ENCODE measurements at places on chromosomes 16 and 17.

- no peak for DNase-seq
Observed at GRCh38 chr17:63365366-63366240, 80.5 kb downstream of the CYB561 start.

- peak; percentile 78 for DNase-seq
Observed at GRCh38 chr17:82212331-82213250, at the start of gene CCDC57. Gene CCDC57 (minus strand): TSS chr17:82212842. CDS start chr17:82201944, 10,898 bp downstream.

DNA sequence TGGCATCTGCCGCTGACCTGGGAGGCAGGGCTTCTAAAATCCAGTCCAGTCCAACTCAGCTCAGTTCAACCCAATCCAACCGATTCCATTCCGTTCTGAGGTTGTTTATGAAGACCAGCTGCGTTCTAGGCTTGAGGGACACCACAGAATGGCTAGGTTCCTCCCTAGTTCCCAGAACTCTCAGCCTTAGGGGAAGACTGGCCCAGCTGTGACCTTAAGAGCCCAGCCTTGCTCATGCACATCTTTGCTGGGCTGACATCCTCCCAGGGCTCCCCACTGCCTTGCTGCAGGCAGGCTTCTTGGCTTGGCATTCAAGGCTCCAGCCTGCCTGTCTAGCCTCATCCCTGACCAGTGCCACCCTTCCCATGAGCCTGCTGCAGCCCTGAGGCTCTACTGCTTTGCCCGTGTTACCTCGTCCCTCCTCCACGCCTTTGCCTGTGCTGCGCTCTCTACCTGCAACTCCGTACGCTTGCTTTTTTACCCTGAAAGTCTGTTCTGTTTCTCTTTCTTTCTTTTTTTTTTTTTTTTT lies 7.9 kb downstream of the SLC12A3 start:
- DNase-seq, result no peak

DNA sequence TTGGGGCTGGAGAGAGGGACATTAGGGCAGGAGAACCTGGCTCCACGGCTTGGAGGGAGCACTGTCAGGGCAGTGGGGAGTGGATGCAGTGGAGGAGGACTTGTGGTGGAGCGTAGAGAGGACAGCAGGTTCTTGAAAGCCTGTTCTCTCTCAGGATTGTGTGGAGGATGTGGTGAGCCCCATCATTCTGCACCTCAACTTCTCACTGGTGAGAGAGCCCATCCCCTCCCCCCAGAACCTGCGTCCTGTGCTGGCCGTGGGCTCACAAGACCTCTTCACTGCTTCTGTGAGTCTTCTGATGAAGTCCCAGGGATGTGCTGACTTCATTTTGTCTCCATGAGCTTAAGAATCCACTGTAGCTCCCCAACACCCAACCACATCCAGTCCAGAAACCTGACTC lies 13.5 kb downstream of the COX6A2 start:
- DNase-seq, result no peak

DNA sequence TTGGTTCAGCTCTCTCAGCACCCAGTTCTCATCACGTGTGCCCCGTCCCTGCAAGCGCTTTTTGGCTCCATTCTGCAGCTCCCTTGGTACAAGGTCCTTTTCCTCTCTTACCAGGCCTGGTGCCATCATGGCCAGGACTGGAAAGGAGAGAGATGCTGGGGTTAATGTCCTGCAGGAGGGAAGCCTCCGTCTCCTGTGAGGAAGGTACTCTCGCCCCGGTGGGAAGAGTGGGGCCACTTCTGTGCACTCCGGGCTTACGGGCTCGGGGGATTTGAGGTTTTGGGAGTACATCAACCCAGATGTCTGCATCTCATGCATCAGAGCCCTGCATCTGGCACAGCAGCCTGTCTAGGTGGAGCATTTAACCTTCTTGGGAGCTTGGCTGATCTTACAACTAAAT lies 10.1 kb downstream of the CTRB2 start:
- DNase-seq, result no peak

- no peak for DNase-seq
Observed at GRCh38 chr16:65010125-65010524, 111.7 kb downstream of the CDH11 start.

DNA sequence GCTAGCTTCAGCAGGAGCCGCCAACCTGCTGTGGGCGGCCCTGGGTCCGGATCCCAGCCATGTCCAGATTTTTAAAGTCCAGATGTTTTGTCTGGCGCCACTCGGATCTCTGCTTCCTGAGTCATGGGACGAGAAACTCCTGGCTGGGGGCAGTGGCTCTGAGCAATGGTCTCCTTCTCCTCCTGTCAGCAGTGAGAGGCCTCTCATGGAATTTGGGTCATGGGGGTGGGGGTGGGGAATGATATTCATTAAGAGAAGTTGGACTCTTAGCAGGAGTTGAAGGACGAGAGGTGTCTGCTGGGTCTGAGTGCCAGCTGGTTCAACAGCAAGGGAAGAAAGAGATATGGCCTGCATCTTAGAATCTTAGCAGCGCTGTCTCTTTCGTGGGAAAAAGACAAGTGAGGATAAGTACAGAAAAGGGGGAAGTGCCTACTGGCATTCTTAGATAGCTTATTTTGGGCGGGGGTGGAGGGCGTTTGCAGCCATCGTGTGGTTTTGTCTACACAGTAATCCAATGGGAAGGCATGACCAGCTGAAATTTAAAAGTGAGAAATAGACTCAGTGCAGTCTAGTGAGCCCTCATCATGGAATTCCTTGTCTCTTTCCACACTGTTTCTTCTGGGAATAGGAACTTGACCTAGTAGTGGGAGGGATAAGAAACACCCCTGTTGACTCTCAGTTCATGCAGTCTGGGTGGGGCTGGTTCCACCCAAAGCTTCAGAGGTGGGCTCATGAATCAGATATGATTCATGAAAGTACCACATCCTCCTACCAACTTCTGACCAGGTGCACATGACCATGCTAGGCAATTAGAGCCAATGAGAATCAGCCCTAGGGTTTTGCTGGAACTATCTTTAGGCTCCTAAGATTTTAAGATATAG lies 80.5 kb downstream of the MYH13 start:
- no peak for DNase-seq

- no peak for DNase-seq
Observed at GRCh38 chr17:44061446-44061845, 5.0 kb downstream of the LSM12 start.

GRCh38 chr17:68854452-68854851 lies 100.7 kb downstream of the ABCA8 start:
- DNase-seq, result no peak

DNA sequence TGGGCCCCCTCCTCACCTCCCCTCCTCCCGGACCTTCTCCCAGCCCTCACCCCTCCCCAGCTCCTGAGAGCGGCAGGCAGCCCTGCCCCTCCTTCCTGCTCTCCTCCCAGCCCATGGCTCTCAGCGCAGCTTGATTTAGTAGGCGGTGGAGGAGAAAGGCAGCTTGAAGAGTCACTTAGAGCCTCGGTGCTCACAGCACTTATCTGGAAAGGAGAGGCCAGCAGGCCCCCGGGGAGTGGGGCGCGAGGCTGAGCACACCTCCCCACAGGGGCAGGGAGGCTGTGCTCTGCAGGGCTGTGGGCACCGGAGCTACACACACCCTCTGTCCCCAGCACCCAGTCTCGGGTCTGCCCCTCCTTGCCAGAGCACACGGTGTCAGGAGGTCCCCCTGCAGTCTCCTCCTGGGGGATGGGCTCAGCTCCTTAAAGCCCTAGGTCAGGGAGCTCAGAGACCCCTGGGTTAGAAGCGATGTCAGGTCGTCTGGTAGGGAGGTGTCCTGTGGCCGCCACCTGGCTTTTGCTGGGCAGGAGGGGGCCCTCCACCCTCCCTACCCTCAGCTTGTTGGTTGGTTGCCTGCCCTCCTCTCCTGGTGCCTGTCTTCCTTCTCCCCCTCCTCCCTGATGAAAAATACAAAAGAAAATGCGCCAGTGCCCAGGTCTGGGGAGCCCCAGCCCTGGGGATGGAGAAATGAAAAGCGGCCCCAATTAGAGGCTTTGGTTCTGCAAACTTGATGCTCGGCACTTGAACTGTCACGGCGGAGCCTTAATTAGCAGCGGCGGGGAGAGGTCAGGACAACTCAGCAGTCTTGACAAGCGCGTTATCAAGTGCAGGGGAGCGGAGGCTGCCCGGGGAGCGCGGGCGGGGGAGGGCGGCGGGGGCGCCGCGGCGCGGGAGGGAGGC lies 151.1 kb upstream of the GSE1 start:
- DNase-seq, result peak; percentile 82

- peak; percentile 62 for DNase-seq
Observed at GRCh38 chr17:38982858-38983746, 15.9 kb upstream of the FBXO47 start.

GRCh38 chr16:52068447-52069074 lies 478.4 kb downstream of the TOX3 start:
- peak; percentile 63 for DNase-seq

DNA sequence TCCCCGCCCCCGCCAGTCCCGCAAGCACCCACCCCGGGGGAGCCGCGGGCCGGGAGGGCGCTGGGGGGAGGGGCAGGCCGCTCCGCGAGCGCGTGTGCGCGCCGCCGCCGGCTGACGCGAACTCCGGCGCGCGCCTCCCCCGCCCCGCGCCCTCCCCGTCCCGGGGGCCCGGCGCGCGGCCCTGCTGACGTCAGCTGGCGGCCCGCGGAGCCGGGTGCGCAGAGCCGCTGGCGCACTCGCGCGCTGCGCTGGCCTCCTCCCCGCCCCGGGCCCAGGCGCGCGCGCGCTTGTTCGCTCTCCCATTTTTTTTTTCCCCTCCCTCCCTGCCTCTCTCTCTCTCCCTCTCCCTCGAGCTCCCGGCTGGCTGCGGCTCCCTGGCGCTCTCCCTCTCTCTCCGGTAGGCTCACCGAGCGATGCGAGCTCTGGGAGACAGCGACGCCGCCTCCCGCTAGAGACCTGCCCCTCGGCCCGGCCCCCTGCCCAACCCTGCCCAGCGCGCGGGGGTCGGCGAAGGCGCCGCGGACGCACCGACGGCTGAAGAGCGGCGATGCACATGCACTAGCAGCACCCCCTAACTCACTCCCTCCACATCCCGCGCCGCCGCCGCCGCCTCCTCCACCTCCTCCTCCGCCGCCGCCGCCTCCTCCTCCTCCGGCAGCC lies at the start of gene GNAO1:
Gene GNAO1 (plus strand): TSS at position 334 of the 660 bp plus-strand sequence. CDS start 747 bp downstream, outside the sequence.
- DNase-seq, result peak; percentile 81

- peak; percentile 73 for DNase-seq
Observed at GRCh38 chr17:43021741-43022512, at the start of gene VAT1. Gene VAT1 (minus strand): TSS chr17:43022385. CDS start chr17:43022322, 63 bp downstream.

DNA sequence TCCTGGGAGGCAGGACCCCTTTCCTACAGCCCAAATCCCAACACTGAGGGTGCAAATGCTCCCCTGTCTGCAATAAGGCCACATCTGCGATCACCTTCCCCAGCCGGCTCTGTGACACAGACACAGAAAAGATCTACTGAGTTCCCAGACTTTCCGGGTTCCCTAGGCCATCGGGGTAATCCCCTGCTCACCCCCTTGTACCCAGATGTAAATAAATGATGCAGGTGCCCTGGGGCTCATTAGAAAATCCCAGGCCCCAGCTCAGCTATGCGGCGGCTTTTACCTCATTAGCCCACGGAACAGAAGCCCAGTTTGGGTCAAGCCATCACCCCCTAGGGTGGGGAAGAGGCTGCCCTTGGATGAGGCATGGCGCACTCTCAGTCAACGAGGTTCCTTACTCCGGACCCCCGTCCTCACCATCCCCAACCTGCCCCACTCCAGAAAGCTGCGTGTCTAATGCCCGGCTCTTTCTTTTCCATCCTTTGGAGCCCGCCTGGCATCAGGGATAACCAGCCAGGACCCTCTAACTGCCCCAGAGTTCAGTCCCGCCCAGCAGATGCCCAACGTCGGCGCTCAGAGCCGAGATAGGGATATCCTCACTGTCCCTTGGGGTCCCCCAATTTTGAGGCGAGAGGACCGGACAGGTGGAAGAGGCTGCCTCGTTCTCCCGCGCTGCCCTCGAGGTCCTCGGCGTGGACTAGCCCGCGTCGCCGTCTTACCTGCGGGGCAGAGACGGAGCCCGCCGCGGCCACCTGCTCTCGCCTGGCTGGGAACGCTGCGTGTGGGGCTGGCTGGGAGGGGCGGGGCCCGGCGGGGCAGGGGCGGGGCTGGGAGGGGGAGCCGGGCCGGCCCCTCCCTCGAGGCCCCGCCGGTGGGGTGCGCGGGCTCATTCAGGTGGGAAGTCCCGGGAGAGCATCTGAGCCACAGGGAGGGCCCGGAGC lies at the start of gene ZNF385C:
Gene ZNF385C (minus strand): TSS at position 783 of the 941 bp plus-strand sequence. CDS start 35,417 bp downstream, outside the sequence.
- peak; percentile 3 for DNase-seq

- DNase-seq, result no peak
Observed at GRCh38 chr17:9240659-9241370, 219.5 kb downstream of the NTN1 start.

DNA sequence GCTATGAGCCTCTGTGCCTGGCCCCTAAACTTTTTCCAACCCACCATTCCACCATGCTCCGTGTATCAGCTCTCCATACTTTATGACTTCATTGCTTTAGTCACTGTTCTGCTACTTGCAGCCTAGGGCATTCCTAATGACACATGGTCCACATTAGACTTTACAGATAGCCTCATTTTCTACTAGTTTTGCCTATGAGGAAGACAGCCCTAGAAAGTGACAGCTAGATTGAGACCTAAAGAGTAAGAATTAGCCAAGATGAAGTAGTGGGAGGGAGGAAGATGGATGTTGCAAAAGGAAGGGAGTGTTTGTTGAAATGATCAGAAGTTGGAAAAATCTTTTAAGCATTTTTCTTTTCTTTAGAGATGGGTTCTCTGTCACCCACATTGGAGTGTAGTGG lies 11.0 kb downstream of the C16orf54 start:
- DNase-seq, result no peak

DNA sequence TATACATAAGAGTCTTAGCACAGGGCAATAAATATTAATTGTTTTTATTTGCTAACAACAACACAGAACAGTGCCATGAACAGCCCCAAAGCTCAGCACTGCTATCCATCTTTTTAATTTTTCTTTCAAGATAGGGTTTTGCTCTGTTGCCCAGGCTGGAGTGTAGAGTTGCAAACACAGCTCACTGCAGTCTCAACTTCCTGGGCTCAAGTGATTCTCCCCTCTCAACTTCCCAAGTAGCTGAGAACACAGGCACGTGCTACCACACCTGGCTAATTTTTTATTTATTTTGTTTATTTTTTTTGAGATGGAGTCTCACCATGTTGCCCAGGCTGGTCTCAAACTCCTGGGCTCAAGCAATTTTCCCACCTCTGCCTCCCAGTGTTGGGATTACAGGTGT lies 47.6 kb upstream of the AKAP1 start:
- no peak for DNase-seq

DNA sequence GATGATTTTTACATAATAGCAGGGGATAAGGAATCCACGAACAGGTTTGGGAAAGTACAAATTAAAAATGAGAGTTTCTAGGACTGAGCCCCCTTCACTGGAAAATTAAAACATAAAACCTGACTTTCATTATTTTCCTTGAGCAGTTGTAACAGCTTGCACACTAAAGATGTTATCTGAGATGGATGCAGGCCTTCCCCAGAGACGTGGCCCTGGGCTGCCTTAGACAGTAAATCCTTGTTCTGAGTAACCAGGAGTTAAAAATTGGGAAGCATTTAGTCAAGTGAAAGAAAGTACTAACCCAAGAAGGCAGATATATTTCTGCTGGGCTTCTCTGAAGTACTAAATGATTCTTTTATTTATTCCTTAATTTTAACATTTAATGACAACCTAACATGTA lies 432.2 kb upstream of the KIF2B start:
- DNase-seq, result no peak

GRCh38 chr17:60165971-60166370 lies 16.2 kb downstream of the CA4 start:
- DNase-seq, result no peak
